Activated CD4-positive, alpha-beta memory T cell treated with anti-CD3 and anti-CD28 coated beads, Interleukin-2, amount 10 ng/mL, durations not matched to agents 7 days and 5 days (primary cell): ENCODE measurements at places on chromosomes 12 and 14. TPM values are rescaled to one million over a fixed set of nuclear protein-coding genes. Genes with fewer than 3 reads are reported as not detected.

The ZNF891 gene
- 1.6 TPM for total RNA-seq

The ITPR2 gene
- 36.3 TPM for total RNA-seq

DNA sequence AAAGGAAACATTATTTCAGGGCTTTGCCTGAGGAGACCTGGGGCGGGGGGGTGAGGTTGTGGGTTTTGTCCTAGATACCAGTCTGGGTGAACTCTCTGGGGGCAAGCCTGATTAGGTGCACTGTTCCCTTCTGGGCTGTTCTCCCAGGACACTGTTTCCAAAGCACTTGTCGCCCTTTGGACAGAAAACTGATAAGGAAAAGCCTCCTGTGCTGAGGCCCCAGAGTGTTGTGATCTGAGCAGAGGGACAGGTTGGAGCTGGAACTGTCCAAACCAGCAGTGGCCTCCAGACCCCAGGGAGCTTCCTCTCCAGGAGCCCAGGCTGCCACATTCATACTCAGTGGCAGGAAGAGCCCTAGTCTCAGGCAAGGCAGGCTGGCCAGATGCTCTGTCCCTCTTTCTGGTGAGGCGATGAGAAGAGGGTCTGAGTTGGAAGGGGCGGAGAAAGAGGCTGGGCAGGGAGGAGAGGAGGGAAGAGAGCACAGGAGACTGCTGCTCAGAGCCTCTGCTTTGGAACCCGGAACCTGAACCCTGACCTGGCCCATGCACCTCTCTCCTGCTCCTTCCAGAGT is 1.9 kb downstream of the GALNT16 start:
- no peak for DNase-seq

GRCh38 chr12:25384893-25385248 is 134.1 kb upstream of the KRAS start:
- no peak for DNase-seq

- DNase-seq: no peak
Observed at GRCh38 chr14:67650694-67651093, 23.7 kb downstream of the VTI1B start.

DNA sequence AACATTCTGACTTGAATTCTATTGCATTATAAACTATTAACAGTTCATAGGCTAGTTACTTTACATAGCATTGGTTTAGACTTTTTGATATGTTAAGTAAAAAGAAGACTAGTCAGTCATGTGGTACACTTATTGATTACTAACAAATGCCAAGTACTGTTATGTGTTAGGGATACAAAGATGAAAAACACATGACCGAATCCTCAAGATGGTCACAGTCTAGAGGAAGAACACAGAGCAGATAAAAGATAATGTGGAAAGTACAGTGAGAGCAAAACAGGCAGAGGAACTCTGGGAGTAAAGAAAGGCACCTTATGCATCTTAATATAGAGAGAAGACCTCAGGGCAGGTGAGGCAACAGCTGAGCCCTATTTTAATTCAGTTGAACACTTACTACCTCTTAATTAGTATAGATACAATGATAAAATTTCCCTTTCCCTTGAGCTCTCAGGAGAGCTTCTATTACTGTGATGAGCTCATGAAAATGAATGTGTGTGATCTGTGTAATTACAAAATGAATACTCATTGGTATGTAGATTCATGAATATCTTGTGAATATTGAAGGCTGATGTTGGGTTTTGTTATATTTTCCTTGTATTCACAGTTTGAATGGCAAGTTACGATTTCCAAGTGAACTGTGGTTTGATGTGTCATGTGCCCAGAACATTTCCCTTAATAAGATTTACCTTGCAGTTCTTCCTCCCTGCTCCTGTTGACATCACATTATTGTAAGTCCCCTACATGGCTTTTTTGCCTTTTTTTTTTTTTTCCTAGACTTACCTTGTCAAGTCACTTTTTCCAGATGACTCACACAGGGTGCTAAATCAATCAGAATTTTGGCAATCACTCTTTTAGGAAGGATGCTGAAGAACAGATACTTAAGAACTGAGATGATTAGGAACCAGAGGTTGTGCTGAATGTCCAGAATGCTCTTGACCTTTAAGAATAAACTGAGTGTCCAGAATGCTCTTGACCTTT is 29.5 kb upstream of the MSRB3 start:
- DNase-seq: no peak

DNA sequence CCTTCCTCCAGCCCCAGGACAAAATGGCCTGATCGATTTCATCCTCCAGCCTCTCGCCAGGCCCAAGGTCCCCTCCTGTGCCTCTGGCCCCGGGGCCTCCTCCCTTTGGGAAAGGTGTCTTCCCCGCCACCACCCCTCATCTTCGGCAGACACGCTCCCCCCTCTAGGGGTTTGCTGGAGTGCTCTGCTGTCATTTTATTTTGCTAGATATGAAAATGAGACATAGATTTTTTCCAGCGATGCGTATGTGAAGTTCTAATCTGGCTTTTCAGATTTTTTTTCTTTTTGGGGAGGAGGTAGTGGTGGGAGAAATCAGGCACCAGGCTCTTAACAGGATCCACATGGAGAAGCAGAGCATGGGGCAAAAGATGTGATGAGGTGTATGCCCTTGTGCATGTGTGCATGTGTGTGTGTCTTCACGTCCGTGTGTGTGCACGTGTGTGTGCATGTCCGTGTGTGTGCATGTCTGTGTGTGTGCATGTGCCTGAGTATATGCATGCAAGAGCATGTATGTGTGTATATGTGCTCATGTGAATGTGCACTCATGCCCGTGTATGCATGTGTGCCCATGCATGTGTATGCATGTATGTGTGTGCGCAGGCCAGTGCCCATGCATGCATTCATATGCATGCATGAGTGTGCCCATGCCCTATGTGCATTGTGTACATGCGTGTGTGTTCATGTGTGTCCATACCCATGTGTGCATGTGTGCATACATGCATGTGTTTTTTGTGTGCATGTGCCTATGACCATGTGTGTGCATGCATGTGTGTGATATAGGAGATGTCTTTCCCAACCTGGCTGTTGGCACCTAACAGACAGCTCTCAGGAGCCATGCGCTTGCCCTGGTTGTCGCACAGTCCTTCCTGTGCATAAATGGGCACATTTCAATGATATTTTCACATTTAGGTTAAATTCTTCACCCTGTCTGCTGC is 203.0 kb downstream of the RBM19 start:
- no peak for DNase-seq

The MYF5 gene
- total RNA-seq: not detected

- no peak for DNase-seq
Observed at GRCh38 chr12:87690236-87690810, 338.9 kb downstream of the C12orf50 start.

DNA sequence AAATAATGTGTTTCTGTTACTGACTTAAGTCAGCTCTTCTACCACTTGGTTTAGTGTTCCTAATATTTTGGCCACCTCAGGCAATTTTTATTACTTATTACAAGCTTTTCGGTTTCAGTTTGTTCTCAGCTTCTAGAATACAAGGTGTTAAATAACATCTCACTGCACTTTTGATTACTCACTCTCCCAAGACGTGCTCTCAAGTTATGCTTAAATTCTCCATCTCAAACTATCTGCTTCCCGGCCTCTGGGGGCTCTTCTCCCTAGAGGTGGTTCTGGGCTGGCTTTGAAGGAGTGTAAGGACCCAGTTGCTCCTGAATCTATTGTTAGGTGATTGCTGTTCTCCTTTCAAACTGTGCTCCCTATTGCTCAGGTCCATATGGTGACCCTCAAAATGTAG is 193.9 kb upstream of the DDHD1 start:
- DNase-seq: no peak

The DPF3 gene
- total RNA-seq: 14.9 TPM

The PPP1R1A gene
- total RNA-seq: not detected

The PDZRN4 gene
- not detected for total RNA-seq

DNA sequence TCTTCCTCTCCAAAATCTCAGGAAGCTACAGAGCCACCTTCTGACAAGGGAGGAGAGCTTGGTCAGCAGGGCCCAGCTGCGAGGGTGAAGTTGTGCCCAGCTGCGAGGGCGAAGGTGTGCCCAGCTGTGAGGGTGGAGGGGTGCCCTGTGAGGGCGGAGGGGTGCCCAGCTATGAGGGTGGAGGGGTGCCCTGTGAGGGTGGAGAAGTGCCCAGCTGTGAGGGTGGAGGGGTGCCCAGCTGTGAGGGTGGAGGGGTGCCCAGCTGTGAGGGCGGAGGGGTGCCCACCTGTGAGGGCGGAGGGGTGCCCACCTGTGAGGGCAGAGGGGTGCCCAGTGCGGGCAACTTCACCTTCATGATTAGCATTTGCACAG is 20.4 kb upstream of the TTC7B start:
- DNase-seq: no peak

DNA sequence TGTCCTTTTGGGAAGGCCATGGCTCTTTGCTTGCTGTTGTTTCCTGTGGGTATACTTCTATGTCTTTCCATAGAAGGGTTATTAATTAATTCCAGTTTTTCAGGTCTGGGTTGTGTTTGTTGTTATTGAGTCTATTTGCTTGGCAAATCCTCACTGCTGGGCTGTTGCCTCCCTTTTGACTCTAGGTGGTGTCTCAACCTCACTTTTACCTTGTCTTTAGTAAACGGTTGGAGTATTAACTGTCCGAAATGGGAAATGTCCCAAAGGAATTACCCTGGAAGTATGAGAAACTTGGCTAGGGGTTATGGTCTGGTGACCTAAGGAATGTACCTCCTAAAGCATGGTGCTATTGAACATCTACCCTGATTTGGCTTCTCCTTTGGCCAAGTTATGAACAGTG is 16.7 kb downstream of the PRH1 start:
- DNase-seq: no peak

GRCh38 chr14:33925235-33925634 is 25.6 kb downstream of the EGLN3 start:
- DNase-seq: no peak

The CLEC2D gene
- total RNA-seq: 449 TPM

DNA sequence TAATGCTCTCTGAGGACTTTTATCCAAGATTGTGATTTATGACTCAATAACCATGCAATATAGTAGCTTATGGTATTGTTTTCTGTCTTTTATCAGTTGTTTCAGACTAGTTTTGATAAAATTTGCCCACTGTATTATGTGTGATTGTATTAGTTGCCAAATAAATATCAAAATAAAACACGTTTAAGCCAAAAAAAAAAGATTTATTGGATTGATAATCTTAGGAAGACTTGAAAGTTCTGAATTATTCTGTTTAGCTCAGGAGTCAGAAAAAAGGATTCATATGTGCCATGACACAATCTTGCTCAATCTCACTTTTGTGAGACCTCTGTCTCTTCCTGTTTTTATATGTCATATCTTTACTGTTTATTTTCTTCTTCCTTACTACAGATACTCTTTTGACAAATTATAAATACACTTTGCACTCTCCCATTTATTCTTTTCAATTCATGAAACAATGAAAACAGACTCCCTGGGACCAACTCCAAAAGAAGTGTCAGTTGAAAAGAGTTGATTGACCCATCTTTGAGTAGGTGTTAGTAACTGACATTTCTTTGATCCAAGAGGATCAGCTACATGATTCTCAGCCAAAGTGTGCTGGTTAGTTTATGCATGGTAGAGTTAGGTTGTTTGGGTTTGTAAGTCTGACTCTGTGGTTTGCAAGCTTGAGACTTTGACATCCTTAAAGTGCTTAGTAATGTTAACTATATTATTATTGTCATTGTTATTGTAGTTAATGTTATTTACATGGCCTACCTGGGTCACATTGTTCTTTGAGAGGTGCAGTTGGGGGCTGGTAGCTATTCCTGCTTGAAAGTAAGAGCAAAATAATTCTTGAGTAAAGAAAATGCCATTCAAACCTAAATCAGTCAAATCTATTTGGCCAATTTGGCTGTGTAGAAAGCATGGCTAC is 2.5 kb downstream of the OR6C76 start:
- no peak for DNase-seq

DNA sequence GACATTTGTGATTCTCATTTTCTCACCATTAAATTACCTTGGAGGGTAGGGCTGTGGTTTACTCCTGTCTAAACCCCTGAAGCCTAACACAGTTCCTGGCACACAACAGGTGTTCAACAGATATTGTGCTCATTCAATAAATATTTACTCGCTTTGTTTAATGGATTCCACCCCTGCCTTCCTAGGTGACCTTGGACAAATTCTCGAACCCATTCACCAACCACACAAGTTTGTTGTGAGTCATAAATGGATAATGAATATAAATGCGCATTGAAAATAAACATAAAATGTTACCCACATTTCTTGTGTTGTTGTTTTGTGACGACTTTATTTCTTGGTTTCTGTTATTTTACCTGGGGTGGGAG is 362 bp upstream of the TSFM start:
- DNase-seq: no peak

- no peak for DNase-seq
Observed at GRCh38 chr14:89740241-89740640, 214.3 kb downstream of the EFCAB11 start.

The ADCY4 gene
- 5.9 TPM for total RNA-seq

The NPFF gene
- not detected for total RNA-seq

The SLC5A8 gene
- not detected for total RNA-seq

- DNase-seq: no peak
Observed at GRCh38 chr12:58528271-58528670, 392.0 kb downstream of the LRIG3 start.

- DNase-seq: no peak
Observed at GRCh38 chr12:3219233-3219632, 142.1 kb downstream of the TSPAN9 start.

DNA sequence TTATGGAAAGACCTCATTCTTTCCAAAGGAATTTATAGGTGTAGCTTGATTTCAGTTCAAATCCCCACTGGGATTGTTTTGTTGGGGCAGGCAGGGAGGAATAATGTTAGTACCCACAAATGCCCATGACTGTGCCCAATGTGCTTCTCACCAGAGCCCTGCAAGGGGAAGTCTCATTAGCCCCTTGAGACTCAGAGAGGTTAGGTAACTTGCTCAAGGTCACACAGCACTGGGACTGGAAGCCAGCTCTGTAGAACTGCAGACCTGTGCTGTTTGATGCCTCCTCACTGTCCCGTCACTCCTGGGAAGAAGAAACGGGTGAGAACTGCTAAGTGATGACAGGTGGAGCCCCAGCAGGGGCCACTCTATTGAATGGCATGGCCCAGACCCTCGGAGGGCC is 8.9 kb downstream of the ANKRD9 start:
- no peak for DNase-seq

The DEPDC4 gene
- 1.3 TPM for total RNA-seq

DNA sequence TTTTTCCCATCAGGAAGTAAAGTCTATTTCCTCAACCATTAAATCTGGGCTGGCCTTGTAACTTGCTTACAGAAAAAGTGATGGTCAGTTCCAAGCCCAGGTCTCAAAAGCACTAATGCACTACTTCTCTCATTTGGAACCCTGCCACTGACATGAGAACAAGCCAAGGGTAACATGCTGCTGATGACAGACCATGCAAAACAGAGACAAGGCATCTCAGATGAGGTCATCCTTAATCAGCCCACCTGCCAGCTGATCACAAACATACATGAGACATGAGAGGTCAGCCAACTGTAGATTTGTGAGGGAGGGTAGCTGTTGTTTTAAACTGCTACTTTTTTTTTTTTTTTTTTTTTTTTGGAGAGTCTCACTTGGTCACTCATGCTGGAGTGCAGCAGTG is 16.2 kb downstream of the TWF1 start:
- DNase-seq: no peak
